GM10248 (cell line): ENCODE measurements at places on chromosomes 2 and 18.

- no peak for DNase-seq
Measured at GRCh38 chr2:191604154-191604553, 73.8 kb upstream of the NABP1 start.

DNA sequence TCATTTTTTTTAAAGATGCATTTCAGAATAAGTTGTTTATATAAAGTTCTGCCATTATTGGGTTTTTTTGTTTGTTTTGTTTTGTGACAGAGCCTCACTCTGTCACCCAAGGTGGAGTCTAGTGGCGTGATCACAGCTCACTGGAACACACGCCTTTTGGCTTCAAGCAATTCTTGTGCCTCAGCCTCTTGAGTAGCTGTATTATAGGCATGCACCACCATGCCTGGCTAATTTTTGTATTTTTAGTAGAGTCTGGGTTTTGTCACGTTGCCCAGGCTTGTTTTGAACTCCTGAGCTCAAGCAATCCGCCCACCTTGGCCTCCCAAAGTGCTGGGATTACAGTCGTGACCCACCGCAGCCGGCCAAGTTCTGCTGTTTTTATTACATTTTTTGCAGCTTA, 72.3 kb downstream of the R3HDM1 start:
- DNase-seq: no peak

DNA sequence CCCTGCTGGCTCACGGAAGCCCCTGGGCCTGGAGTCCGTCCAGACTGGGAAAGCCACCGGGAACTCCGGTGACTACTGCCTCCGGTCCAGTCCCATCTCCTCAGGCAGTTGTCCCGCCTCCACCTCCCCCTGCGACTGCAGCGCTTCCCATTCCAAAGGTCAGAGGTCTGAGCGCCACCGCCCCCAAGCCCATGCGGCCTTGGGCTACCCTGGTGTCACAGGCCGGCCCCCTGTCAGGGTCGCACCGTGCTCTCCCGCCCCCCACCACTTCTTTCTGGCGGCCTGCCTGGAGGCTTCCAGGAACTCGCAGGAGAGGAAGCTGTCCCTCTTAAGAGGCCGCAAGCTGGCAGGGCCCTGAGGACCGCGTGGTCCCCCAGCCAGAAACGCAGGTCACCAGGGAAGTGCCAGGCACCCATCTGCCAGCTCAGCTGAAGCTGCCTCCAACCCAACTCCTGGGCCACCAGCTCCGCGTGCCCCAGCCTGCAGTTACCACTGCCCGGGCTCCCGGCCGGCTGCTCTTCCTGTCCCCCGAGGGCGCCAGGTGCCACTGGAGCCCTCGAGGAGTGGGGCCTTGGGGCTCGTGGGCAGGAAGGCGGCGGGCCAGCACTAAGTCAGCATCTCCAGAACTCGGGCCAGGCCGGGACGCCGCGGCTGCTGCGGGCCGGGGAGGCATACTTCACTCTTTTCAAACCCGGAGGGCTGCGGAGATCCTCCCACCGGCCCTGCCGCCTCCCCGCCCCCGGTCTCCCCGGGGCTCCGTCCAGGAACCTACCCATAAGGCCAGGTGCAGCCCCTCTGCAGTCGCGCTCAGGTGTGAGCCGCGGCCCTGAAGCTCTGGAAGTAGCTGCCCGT, 83.3 kb upstream of the POMC start:
- DNase-seq: peak; percentile 88

DNA sequence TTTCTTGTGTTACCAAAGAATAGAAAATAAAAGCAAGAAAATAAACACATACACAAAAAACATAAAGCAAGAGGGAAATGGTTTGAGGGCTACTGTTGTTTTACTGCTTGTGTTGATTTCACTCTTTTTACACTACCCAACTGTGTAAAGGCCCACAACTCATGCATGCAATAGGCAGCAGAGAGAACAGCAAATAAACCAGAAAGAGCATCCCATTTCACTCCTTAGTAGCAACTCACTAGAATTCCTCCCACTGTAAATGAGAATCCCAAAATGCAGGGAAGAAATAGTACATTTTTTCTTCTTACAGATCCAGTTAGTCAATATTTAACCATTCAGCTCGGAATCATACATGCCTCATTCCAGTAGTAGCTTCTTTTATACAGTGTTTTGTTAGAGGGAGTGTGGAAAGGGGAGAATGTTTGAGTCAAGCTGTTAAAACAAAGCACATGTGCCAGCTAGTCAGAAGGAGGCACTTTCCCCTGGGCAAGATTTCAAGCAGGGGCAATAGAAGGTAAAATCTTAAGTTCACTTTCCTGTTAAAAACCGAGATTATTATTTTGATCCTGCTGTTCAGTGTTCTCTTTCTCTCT, 147.2 kb upstream of the FAM98A start:
- no peak for DNase-seq

DNA sequence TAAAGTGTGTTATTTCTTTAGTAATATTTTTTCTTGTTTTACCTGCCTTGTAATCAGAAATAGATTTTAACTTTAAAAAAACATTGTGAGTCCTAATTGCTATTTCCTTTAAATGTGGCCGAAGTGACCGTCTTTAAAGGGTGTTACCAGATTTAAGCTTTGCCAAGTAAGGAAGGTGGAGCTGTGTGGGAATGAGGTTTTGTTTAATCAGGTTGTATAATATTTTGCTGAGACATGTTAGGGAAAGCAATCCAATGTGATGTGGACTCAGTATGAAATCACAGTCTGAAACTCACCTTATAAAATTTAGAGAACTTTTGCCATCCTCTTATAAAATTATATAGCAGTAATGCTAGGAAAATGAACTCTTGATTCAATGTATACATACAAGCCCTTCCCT, 32.9 kb upstream of the ITPRID2 start:
- no peak for DNase-seq

DNA sequence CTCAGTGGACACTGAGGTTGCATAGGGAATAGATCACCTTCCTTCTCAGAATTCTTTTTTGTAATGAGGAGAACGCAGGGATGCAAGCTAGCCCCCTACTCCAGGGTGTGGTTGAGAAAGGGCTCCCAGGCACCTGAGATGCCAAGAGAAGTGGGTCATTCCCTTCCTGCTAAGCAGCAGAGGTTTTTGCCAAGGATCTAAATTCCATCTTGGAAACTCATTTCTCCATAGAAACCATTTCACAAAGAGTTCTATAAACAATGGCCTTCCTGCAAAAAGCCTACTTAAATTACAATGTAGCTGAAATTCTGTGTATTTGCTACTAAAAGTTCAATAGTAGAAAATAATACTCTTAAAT, 3.7 kb upstream of the PPP3R1 start:
- DNase-seq: no peak

- no peak for DNase-seq
Measured at GRCh38 chr2:2318949-2319348, 12.1 kb downstream of the MYT1L start.

- peak; percentile 72 for DNase-seq
Measured at GRCh38 chr2:127640082-127641072, 5.6 kb upstream of the GPR17 start.

DNA sequence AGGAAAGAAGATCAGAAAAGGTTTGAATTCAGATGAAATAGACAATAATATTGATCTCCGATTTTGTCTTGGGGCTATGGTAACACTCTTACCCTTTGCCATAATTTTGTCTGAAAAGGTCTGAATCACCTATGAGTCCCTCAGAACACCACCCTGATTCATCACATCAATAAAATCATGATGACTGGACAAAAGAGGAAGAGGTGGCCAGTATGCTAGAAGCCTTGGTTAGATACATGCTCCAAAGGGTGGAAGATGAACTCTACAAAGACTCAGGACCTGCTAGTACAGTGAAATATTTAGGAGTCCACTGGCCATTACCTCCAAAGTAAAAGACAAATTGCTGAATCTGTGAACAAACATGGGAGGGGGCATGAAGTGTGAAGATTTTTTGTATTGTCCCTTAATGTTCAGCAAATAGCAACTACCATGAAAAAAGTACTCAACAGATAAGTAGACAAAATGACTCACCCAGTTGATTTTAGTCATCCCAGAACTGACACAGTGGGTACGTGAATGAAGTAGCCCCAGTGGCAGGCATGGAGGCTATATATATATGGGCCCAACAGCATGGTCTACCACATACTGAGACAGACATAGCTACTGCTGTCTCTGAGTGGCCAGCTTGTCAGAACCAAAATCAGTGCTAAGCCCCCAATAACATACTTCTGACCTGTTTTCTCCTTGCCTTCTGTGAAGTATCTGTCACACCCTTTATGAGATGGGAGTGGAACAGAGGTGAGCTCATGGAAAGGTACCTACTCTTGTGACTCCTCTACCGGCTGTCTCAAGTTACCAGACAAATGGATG, 36.5 kb upstream of the GLS start:
- DNase-seq: peak; percentile 16

DNA sequence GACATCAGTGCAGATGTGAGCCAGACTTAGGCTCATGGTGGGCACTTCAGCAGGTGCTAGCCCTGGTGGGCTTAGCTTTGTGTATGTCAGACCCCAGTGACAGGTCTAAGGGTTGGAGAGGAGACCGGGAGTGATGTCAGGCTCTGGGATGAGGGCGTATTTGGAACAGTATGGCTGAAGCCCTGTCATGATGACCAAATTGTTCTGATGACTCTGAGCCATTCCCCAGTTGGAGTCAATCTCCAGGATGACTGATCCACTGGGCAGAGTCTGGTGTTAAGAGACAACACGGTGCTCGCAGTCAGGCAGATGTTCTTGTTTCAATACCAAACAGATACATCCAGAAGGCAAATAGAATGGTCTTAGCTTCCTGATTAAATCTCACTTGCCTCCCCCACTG, 241.5 kb downstream of the SOX11 start:
- DNase-seq: no peak

GRCh38 chr2:120898961-120899750, 163.5 kb downstream of the GLI2 start:
- DNase-seq: no peak
